ENCODE measurements at places on chromosomes 16 and 17. TPM values are rescaled to one million over a fixed set of nuclear protein-coding genes. Genes with fewer than 3 reads are reported as not detected.

The TMIGD1 gene
- not detected for polyA plus RNA-seq

DNA sequence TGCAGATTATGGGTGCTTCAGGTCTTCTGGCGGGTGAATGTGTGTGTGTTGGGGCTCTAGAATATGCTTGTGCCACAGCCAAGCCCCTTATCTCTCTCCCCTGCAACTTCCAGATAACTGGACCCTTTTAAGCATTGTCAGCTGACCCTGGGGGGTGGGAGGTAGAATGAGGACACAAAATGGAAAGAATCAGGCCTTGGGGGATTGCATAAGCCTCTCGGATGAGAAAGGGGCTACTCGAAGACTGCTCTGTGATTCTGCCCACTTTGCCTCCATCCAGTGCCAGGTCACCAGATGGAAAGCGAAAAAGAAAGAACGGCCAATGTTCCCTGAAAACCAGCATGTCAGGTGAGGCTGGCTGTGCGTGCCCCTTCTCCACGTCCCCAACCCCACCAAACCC, 13.8 kb downstream of the THRA start:
- no peak for DNase-seq

DNA sequence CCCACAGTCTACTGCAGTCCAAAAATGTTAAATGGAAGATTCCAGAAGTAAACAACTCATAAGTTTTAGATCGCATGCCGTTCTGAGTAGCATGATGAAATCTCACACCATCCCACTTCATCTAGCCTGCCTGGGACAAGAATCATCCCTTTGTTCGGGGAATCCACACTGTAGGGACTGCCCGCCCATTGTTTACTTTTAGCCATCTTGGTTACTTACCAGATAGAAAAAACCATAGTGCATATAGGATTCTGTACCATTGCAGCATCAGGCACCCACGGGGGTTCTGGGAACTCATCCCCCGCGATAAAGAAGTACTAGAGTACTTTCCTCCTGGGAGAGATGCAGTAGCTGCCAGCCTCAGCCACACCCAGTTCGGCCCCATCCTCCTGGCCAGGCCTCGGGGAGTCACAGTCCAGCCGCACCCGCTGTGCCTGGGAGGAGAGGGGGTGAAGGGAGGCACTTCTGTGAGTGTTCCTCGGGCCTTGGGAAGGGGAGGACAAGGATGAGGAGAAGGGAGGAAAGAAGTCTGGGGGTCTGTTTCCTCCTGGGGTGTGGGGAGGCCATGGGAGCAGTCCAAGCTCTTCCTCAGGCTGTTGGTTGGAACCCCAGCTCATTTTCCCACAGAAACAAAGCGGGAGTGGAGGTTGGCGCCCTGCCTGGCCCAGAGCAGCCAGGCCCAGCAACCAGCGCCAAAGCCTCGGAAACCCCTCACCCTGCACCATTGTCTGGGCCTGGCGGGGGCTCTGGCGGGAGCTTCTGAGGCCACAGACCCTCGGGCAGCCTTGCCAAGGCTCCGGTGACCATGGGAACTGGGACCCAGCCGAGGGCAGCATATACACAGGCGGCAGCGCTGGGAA, 8.9 kb downstream of the TRIM47 start:
- DNase-seq: no peak

GRCh38 chr16:17461951-17462729, 8.6 kb downstream of the XYLT1 start:
- no peak for DNase-seq

The ACD gene
- polyA plus RNA-seq: 34.6 TPM

DNA sequence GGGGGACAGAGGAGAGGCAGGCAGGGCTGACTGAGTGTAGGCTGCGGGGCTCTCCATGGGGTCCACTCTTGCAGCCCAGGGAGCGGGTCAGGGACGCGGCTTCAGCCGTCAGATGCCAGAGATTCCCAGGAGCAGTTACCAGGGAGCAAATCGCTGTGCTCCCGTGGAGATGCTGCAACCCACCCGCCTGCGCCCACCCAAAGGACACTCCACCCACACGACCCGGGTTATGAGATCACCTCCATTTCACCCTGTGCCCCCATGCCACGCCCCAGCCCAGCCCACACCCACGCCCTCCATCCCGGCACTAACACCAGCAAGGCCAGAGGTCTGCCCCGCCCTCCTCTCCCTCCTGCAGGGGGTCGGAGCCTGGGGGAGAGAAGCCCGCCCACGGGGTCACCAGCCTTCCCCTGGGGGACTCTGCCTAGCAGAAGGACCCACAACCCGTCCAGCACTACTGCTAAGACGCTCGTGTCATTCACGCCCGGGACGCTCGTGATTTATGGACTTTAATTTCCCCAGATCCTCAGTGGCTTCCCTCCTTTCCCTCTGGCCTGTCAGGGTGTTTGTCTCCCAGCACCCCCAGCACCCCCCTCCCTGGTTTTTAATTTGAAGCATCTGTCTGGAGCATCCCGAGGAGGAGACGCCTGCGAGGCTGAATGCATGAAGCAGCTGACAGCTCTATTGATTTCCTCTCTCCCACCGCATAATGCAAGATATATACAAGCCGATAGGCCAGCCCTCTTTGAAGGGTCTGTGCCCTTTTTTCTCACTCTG, 6.7 kb upstream of the RPL38 start:
- no peak for DNase-seq

DNA sequence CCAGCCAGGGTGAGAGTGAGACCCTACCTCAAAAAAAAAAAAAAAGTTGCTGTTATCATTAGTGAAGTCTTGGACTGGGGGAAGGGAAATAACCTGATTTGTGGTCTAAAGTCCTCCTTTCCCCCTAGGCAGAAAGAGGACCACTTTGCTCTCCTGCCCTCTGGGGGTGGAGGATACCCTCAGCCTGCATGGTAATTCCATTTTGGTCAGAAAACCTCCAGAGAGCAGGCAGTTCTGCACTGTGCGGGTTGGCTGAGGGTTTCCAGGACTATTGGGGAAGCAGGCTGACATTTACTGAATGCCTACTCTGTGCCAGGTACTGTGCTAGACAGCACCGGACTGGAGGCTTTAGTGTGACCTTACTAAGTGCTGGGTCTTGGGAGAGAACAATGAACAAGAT, 2.6 kb downstream of the ADAP2 start:
- DNase-seq: no peak

GRCh38 chr17:18040261-18040858, 1.2 kb downstream of the GID4 start:
- DNase-seq: no peak

DNA sequence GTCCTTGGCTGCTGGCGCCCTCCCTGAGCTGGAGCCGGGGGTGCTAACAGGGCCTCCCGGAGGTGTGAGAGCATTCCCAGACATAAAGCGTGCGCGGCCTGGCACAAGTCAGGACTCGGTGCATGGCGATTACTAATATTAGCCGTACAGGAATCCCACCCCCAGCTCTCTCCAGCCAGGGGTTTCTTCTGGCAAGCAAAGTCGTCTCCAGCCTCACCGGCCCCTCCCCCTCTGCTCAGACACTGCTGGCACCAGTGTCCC, 5.0 kb downstream of the CASKIN1 start:
- no peak for DNase-seq

- DNase-seq: no peak
Measured at GRCh38 chr17:55294042-55294751, 29.4 kb downstream of the HLF start.

- no peak for DNase-seq
Measured at GRCh38 chr17:39057701-39058206, 90.6 kb upstream of the FBXO47 start.

DNA sequence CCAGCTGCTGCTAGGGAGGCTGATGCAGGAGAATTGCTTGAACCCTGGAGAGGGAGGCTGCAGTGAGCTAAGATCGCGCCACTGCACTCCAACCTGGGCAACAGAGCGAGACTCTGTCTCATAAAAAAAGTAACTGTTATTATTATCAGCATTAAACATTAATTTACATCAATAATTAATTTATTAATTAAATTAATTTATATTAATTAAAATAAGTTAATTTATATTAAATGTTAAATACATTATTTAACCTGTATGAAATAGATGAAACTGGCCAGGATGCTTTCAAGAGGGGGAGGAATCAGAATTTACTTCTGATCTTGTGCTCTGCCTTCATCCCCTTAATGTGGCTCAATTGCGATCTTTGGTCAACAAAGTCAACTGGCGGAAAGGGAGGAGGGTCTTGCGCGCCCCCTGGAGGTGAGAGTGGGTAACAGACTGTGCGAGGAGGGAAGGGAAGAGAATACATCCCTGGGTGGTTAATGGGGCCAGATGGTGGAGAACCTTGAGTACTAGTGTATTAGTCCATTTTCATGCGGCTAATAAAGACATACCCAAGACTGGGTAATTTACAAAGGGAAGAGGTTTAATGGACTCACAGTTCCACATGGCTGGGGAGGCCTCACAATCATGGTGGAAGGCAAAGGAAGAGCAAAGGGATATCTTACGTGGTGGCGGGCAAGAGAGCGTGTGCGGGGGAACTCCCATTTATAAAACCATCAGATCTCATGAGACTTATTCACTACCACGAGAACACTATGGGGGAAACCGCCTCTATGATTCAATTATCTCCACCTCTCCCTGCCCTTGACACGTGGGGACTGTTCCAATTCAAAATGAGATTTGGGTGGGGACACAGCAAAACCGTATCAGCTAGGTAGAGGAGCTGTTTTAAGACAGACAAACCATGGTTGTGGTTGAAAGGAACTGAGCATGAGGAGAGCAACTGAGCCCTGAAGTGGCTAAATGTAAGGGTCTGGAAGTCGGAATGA, 15.7 kb upstream of the CPPED1 start:
- no peak for DNase-seq

The FBXL16 gene
- polyA plus RNA-seq: 0.68 TPM

The MT1H gene
- polyA plus RNA-seq: not detected

DNA sequence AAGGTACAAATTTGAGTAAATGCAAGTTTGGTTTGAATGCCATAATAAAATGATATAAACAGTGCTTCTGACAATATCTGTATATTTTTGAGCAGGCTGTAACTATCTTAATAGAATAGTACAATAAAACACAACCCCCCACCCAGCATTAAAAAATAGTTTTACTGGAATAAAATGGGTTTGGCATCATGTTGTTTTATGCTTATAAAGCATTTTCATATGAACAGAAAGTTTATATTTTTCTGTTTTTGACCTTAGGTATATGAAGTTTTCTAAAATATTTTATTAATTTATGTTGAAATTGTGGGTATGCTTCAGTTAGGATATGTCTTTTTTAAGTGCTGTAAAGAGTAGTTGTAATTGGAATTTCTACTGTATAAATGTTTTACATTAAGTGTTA, 57.2 kb upstream of the RHBDL3 start:
- no peak for DNase-seq

Measured in urinary bladder (tissue), 4 donors.